ENCODE measurements at places on chromosomes 4 and X. TPM values are rescaled to one million over a fixed set of nuclear protein-coding genes. Genes with fewer than 3 reads are reported as not detected.

The COQ2 gene
- total RNA-seq: 22.6 TPM

The AKAP14 gene
- total RNA-seq: not detected

The SCML2 gene
- 3.7 TPM for total RNA-seq

The DKK2 gene
- 1.5 TPM for total RNA-seq

The KCND1 gene
- total RNA-seq: 3.2 TPM

The CYP2U1 gene
- total RNA-seq: 32.0 TPM

The FOXR2 gene
- not detected for total RNA-seq

The LRAT gene
- total RNA-seq: 3.8 TPM

All from uterus (tissue), 4 donors.